ENCODE measurements at places on chromosomes 1 and 21.

GRCh38 chr1:91736715-91737615, 149.0 kb downstream of the TGFBR3 start:
- DNase-seq, result peak; percentile 90

DNA sequence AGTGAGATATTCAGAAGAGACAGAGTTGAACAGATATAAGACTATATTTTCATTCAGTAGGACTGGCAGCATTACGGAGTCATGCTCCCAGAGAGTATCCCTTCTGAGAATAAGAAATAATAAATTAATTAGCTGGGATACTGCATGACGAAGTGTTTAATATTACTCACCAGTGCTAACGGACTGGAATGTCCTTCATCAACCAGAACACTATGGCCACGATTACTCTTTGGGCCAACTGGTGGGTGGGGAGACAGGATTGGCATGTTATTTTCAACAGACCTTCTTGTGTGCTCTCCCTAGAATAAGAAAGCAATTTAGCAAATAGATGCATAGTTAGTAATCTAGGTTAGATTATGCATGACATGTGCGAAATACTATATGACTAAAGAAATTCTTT, 32.4 kb downstream of the ERICH3 start:
- DNase-seq, result no peak

DNA sequence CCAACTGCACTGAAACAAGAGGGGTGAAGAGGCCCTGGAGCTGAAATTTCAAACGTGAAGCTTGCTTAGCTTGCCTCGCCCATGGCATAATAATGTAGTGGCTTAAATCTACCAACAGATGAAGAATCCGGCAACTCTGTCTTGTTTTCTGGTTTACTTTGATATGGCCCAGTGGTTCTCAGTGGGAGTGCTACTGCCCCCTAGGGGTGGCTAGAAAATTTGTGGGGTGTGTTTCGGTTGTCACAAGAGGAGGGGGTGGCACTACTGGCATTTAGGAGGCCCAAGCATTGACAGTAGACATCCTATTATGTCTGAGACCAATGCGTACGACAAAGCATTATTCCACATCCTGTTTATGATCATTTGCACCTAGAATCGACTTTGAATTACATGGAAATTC, 51.9 kb upstream of the C8B start:
- no peak for DNase-seq

DNA sequence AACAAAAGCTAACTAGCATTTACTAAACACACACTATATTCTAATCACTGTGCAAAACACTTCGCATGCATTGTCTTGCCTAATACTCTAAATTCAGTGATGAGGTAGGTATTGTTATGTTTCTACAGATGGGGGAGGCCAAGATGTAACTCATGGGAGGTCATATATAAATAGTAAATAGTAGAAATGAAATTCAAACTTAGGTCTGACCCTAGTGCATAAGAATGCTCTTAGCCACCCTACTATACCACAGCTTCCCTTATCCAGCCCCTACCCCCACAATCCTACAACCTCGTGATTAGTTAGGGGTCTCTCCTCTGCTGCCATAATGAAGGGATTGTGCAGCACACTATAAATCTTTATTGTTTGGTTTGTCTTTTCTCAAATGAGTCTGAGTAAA, 3.3 kb downstream of the PFDN2 start:
- DNase-seq, result no peak

DNA sequence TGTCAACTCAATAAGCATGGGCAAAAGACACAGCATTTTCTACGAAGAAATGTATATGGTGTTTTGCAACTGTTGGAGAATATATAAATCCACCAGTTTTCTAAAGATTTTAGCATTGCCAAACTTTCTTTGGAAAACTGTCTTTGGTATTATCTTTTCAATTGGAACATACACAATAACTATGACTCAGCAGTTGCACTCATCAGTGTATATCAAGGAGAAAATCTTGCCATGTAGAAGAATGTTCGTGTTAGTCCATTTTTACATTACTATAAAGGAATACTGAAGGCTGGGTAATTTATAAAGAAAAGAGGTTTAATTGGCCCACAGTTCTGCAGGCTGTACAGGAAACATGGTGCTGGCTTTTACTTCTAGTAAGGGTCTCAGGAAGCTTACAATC, 41.1 kb downstream of the PRKAA2 start:
- no peak for DNase-seq

GRCh38 chr1:192600275-192600674, 24.7 kb downstream of the RGS1 start:
- no peak for DNase-seq

- DNase-seq, result no peak
These were observed 209.2 kb upstream of the KCTD3 start for GRCh38 chr1:215357901-215358300.

- DNase-seq, result no peak
These were observed 74.5 kb downstream of the MRPL37 start for GRCh38 chr1:54274448-54274847.

GRCh38 chr21:18285379-18285778, 40.7 kb downstream of the CHODL start:
- DNase-seq, result no peak

DNA sequence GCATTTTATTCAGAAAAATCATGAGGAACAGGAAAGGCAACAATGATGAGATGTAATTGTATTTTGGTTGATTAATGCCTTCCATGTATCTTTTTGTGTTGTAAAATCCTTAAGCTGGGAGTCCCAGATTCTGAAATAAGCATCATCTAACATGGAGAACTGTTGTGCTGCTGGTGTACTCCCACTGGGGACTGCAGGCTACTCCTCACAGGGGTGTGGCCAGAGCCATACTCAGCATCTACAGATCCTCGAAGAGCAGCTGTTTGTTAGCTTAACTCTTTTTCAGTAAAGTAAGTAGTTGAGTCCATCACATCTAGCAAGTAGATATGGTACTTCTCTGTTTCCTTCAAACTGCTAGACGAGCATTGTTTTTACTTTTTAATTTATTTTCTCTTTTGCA, 358.0 kb downstream of the BRINP3 start:
- no peak for DNase-seq

GRCh38 chr1:201088901-201089525, 23.2 kb downstream of the CACNA1S start:
- DNase-seq, result no peak

- DNase-seq, result no peak
These were observed 20.8 kb downstream of the NAV1 start for GRCh38 chr1:201559679-201560162.

- no peak for DNase-seq
These were observed 24.3 kb upstream of the ATF3 start for GRCh38 chr1:212584092-212584886.

DNA sequence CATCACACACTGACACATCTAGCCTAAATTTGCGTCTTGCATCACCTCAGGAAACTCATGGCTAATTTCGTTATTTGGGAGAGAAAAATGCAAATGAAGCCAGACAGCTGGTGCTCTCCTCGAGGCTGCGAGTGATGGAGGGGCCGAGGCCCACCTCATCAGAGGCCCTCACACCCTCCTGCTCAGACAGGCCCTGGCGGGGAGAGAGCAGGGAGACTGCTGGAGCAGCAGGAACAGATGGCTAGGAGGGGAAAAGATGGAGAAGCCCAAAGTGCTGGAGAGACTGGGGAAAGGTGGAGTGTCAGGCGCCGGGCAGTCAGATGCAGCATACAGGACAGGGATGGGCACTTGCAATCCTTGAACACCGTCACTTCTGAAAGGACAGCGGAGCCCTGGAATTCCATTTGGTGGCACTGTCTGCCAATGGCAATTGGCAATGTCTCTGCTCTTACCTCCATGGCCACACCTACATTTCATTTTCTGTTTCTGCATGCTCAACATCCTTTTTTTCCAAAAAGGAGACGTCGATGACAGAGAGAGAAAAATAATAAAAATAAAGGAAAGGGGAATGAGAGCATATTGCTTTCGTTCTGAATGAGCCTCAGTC, 286.2 kb downstream of the SPATA17 start:
- DNase-seq, result no peak

GRCh38 chr21:40517646-40518045, 329.3 kb downstream of the DSCAM start:
- DNase-seq, result no peak

- no peak for DNase-seq
These were observed 181.5 kb downstream of the PLPP3 start for GRCh38 chr1:56397811-56398231.

- DNase-seq, result no peak
These were observed 164.0 kb downstream of the NEK7 start for GRCh38 chr1:198320759-198321158.

- no peak for DNase-seq
These were observed 24.6 kb upstream of the CASQ2 start for GRCh38 chr1:115793162-115793561.

DNA sequence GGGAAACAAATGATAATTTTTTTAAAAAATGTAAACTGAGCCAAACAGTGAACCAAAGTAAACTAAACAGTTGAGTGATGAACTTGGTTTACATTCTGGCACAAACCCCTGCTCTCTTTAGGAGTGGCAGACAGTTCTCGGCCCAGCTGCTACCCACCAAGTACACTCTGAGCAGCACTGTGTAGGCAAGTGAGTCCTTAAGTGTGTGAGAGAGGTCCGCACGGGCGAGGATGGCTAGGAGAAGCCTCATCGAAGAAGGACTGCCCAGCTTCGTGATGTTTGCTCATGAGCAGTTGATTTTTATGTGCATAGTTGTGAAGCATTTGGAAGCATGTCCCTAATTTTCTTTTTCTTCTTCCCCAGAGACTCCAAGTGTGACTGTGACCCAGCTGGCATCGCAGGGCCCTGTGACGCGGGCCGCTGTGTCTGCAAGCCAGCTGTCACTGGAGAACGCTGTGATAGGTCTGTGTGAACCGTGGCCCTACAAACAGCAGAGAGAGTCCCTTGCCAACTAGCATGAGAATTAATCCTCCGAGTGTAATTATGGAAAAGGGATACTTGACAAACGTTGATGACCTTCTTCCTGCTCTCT, 32.1 kb downstream of the LAMC2 start:
- no peak for DNase-seq

DNA sequence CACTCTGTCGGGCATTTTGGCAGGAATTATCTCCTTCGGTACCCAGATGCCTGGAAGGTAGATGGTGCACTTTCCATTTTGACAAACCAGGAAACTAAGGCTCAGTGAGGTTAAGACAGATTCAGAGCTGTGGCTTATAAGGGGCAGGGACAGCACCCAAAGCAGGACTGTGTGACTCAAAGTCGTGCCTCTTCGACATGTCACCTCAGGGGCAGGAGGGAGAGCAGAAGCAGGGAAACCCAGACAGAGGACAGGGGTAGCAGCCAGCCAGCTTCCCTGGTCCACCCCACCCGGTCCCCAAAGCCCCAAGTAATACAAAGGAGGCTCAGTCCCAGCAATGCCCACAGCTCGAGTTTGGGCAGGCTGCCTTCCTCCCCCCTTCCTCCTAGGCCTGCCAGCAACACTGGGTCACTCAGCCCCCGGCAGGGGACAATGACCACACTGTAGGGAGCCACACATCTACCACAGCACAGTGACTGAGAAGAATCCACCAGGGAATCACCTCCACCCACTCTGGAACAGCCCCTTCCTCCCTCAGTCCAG, 2.5 kb downstream of the RHOC start:
- DNase-seq, result no peak

DNA sequence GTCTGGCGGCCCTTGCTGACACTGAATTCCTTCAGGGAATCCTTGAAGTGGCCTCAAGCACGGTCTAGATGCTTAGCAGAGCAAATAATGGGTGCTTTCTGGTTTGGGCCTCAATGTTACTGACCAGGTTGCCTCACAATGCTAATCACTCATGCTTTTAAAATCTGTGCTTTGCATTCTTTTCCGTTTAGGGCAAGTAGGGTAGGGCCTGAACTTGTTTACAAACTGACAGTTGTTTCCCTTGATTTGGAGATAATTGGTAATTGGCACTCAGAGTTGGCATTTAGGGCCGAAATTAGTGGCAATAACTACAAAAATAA, 1.4 kb downstream of the VPS13D start:
- DNase-seq, result no peak

- DNase-seq, result no peak
These were observed 29.4 kb downstream of the LRRC3 start for GRCh38 chr21:44484498-44485253.

GRCh38 chr1:91712981-91713841, 172.7 kb downstream of the TGFBR3 start:
- DNase-seq, result no peak

GRCh38 chr1:208808301-208808700, 564.1 kb upstream of the PLXNA2 start:
- no peak for DNase-seq

GRCh38 chr1:76770979-76771378, 96.3 kb upstream of the ST6GALNAC5 start:
- DNase-seq, result no peak

DNA sequence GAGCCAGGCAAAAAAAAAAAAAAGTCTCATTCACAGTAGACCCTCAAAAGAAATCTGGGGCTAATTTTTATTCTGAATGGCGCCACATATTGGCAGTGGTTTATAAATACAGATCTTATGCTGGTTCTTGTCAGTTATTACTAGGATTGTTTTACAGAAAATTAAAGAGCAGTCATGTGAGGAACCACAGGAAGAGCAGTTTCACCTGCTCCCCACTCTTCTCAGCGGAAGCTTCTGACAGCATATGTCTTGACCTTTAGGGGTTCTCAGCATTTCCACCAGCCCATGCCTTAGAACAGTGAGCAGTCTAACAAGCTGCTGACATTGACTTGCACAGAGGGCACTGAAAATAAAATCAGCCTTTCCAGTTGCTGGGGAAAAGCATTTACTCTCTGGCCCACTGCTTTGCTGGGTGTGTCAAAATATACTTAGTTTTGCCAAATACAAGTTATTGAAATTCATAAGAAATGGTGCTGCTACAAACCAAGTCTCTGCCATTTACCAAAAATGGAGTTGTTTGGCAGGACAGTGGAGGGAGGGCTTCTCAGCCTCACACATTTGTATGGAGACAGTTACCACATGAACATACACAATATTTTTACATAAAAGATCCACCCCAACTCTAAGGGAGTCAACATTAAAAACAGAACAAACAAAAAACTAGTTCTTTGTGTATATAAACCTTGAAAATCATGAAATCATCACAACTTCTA, 144.2 kb downstream of the SYT2 start:
- DNase-seq, result no peak

GRCh38 chr1:116325922-116326321, 47.1 kb upstream of the ATP1A1 start:
- DNase-seq, result no peak

DNA sequence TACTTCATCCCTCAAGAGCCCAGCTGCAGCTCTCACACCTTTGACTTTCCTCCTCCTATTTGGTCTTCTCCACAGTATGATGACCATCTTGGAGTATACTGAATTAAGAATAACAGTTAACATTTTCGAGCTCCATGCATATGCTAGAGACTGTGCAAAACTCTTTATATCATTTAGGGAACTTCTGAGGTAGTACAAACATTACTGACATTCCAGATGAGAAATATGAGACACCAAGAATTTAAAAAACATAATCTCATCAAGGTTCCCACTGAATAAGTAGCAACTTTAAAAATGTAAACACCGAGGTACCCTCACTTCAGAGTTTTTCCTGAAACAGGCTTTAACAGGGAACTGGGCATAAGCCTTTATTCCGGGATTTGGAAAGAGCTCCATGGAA, 22.7 kb downstream of the FMO3 start:
- no peak for DNase-seq
